Lower lobe of right lung (tissue), 2 donors: ENCODE measurements at places on chromosomes 16 and 17. TPM values are rescaled to one million over a fixed set of nuclear protein-coding genes. Genes with fewer than 3 reads are reported as not detected.

RTN4RL1 gene
- 5.8 TPM for total RNA-seq

- no peak for DNase-seq
Observed at GRCh38 chr16:77207030-77207429, 7.8 kb downstream of the SYCE1L start.

- no peak for DNase-seq
Observed at GRCh38 chr17:45006927-45007461, 38.9 kb upstream of the C1QL1 start.

GRCh38 chr17:3708366-3708765, 12.4 kb upstream of the P2RX5 start:
- DNase-seq, result no peak

GRCh38 chr16:70713342-70713741, 27.5 kb upstream of the MTSS2 start:
- DNase-seq, result no peak
